ENCODE measurements at places on chromosomes 3 and 15. TPM values are rescaled to one million over a fixed set of nuclear protein-coding genes. Genes with fewer than 3 reads are reported as not detected.

GRCh38 chr3:123054109-123054778, 12.6 kb upstream of the PDIA5 start:
- no peak for DNase-seq

GRCh38 chr3:120764206-120764605, 21.7 kb downstream of the GTF2E1 start:
- no peak for DNase-seq

GRCh38 chr3:119530456-119530855, 29.0 kb downstream of the CD80 start:
- DNase-seq = no peak

UROC1 gene
- total RNA-seq = not detected

DNA sequence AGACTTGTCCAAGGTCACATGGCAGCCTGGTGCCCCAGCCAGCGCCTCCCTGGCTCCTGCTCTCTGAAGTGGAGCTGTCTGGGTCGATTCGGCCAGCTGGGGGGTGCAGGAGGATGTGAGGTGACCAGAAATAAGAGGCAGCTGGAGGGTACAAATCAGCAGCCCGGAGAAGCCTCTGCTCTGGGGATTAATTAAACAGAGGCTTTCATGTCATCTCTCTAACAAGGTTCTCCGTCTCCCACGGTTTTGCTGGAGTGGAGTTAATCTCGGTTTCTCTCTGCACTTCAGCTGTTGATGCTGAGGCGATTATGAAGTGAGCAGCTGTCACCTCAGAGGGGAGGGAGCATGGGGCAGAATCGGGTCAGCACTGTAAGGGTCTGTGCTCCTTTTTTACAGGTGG, 236.8 kb downstream of the TLE3 start:
- no peak for DNase-seq

CCR3 gene
- total RNA-seq = not detected

DNA sequence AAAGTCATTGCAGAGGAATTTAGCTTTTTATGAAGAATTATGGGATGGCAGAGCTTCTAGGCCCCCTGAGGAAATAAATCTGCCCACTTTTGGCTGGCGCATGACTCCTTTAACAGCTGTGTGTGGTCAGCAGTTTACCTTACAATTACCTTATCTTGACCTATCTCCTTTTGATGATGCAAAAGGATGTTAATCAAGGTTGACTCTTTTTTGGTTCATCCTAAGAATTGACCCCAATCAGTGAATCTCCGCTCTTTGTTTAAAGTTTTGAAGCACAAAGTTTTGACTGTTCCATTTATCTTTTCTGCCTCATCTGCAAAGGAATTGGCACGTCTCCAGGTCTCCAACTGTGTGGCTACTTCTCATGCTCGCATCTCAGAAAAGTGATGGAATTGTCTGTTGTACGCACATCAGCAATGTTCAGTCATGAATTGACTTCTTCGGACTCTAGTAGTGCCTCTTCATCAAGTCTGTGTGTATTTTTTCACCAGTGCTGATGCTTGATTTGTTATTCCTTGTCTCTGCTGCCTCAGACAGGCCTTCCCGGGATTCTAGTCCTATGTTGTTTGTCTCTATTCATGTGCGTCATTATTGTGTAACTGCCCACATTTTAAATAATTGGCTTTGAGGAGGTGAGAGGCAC, 196.2 kb upstream of the CFAP20DC start:
- no peak for DNase-seq

GRCh38 chr3:193944518-193944884, 191.4 kb upstream of the HES1 start:
- no peak for DNase-seq

ULK3 gene
- total RNA-seq = 158 TPM

- DNase-seq = no peak
Observed at GRCh38 chr15:70264014-70264582, 166.4 kb upstream of the TLE3 start.

- no peak for DNase-seq
Observed at GRCh38 chr3:141377377-141377776, 9.1 kb downstream of the ZBTB38 start.

NCKIPSD gene
- total RNA-seq = 20.5 TPM

SEMA3B gene
- 101 TPM for total RNA-seq

DNA sequence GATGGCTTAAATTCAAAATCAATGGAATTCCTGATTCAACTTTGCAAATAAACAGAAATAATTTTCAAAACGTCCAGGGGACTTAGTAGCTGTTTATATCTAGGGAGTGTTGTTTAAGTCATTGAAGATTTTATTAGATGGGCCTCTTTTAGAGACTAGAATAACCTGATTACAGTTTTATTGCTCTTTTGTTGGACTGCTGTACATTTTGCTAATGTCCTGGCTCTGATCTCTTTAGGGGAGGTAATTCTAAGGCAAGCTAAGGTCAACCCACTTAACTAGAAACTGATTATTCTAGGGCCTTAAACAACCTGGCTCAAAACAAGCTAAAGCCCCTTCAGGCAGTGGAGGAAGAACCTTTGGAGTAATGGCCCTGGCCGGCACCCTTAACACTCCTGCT, 62.0 kb upstream of the MYZAP start:
- DNase-seq = no peak

- no peak for DNase-seq
Observed at GRCh38 chr3:86814918-86815655, 175.9 kb downstream of the VGLL3 start.

DNA sequence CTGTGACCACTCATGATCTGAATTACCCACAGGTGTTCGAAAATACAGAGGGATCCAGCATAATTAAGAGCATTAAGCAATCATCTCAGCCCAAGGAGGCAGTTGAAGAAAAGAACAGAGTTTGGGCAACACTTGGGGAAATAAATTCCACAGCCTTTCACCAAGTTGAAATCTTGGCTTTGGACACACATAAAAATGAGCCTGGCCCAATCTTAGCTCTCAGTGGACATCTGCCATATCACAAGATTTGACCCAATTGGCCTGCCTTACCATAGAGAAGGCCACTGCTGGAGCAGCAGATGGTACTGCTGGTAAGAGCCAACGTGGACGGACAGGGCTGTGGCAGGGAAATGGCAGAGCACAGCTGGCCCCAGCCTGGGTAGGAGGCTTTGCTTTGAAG, 13.0 kb downstream of the FOXP1 start:
- no peak for DNase-seq
